Frontal cortex (tissue), 4 donors: ENCODE measurements at places on chromosomes 6 and 20.

DNA sequence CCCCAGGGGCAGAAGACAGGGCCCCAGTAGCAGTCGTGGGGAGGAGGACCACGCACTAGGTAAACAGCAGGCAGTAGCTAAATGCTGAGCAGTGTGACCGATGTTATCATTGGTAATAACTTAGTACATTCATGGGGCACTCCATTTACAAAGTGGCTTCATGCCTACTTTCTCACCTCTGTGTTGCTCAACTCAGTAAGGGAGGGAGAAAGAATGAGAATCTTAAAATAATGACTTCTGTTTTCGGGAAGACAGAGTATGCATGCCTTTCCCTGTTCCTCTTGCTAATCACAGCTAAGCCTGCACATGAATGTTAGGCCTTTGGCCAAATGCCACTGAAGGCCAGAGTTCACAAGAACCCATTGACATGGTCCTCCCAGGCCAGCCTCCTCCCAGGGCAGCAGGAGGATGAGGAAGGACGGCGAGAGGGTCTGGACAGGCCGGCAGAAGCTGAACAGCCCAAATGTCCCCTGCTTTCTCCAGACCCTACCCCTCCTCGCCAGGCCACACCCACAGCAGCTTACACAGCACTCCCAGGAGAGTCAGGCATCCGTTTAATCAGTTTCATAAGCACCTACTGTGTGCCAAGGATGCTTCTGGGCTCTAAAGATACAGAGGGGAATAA lies 183.4 kb downstream of the ANKRD60 start:
- DNase-seq: no peak

DNA sequence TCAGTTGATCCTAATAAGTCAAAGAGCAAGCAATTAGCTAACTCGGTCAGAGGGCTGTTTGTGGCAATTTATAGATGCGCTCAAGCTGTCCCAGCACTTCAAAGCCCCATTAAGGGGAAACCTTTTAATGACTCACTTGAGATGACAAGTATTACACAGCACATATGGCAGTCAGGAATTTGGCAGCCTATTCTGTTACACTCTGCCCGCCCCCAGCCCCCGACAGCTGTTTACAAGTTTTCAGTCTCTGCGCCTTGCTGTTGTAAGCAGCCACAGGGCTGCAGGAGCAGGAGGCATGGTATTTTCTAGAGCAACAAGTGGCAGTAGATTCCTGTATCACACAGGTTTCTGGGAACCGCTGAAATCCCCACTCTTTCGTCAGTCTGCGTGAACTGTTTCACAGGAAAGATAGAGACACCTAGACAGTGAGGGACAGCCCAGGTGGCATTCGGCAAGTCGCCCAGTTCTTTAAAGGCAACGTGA lies 263.0 kb downstream of the FOXC1 start:
- no peak for DNase-seq

- DNase-seq: no peak
Measured at GRCh38 chr6:89834884-89835792, 5.5 kb downstream of the CASP8AP2 start.

DNA sequence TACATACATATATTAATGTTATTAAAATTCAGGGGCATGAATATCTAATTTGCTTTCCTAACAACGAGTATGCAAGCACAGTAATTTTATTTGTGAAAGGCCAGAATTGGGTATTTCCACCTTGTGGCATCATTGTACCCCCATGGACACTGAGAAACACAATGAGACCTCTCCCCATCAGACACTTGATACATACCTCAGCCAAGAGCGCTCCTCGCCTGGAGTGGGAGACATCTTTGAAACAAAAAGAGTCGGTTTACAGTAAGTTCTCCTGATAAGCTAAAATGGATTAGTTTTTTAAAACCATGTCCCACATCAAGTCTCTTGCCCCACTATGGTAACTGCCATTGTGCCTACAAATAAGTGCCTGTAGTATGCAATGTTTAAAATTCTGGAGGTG lies 2.1 kb downstream of the CNR1 start:
- DNase-seq: no peak

GRCh38 chr20:8432435-8433148 lies 300.5 kb downstream of the PLCB1 start:
- no peak for DNase-seq

GRCh38 chr6:33633462-33634158 lies 12.5 kb downstream of the ITPR3 start:
- DNase-seq: peak; percentile 90
